CD4-positive, alpha-beta memory T cell (primary cell): ENCODE measurements at places on chromosomes 4 and X. TPM values are rescaled to one million over a fixed set of nuclear protein-coding genes. Genes with fewer than 3 reads are reported as not detected.

DNA sequence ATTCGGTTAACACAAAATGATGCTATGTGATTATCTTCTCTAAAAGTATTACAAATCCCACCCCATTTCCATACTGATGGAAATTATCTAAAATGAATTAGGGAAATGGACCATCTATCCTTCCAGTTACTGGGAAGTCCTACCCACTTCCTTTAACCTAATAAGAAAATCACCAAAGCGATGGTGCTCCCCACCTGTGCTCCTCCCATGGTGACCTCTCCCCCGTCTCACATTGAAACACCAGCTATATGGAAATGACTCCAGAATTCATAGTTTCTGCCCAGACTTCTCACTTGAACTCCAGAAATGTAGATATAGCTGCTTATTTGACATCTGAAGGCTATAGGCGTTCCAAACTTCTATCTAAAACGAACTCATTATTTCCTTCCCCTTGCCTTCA, 48.5 kb downstream of the CCKAR start:
- no peaks in the 10 kb centered on the region for H3K27me3 ChIP-seq
- no peak overlapping the region for H3K27ac ChIP-seq
- no peaks in the 10 kb centered on the region for H3K36me3 ChIP-seq
- DNase-seq: no peak
- no peaks in the 10 kb centered on the region for H3K4me1 ChIP-seq

DNA sequence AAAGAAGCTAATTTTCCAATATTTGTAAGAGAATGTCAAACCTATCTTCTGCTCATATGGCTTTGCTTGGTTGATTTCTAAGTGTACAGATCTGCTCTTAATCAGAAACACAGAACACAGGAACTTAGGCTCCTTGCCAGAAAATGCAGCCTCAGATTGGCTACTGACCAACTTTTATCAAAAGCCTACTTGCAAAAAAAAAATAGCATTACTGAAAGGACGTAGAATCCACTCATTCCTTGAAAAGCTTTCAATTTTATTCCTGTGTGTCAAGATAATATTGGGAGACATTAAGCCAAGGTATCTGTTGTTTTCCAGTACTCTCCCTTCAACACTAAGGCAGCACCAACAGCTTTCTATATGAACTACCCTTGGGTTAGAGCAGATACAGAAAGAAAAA, 127.6 kb upstream of the INTU start:
- H3K4me1 ChIP-seq: no peaks in the 10 kb centered on the region
- H3K27ac ChIP-seq: no peak overlapping the region
- DNase-seq: no peak
- H3K36me3 ChIP-seq: no peaks in the 10 kb centered on the region
- H3K4me3 ChIP-seq: no peak overlapping the region

DNA sequence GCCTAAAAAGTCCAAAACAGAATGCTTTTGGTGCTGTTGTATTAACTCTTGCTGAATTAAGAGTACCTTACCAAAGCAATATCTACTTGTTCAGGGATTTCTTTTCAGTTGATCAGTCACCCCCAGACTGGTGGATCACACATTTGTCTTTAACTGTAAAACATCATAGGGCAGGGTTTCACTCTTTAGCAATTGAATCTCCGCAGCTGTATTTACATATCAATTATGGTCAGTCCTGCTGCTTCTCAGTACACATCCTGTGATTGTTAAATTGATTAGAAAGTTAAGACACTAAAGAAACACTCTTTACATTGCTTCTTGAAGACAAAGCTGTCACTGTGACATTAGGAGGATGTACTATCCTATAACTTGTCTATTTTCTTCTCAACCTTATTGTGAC, 277.1 kb upstream of the ADGRL3 start:
- no peaks in the 10 kb centered on the region for H3K4me1 ChIP-seq
- no peaks in the 10 kb centered on the region for H3K36me3 ChIP-seq
- no peak overlapping the region for H3K27ac ChIP-seq

- peak; percentile 62 for DNase-seq
- peak overlapping the region; percentile 47 for H3K27ac ChIP-seq
- H3K4me3 ChIP-seq: no peak overlapping the region
- H3K4me1 ChIP-seq: peaks cover 50% of the 10 kb centered on the region
Observed at GRCh38 chrX:131987252-131987651, 35.9 kb upstream of the STK26 start.

GRCh38 chr4:13088726-13089658, 395.1 kb downstream of the RAB28 start:
- H3K4me1 ChIP-seq: no peaks in the 10 kb centered on the region
- no peak for DNase-seq
- H3K36me3 ChIP-seq: no peaks in the 10 kb centered on the region
- no peak overlapping the region for H3K4me3 ChIP-seq

GRCh38 chrX:13365161-13365560, 45.3 kb upstream of the ATXN3L start:
- no peak overlapping the region for H3K27ac ChIP-seq
- H3K4me3 ChIP-seq: no peak overlapping the region
- no peaks in the 10 kb centered on the region for H3K27me3 ChIP-seq
- H3K36me3 ChIP-seq: no peaks in the 10 kb centered on the region
- no peak for DNase-seq

DNA sequence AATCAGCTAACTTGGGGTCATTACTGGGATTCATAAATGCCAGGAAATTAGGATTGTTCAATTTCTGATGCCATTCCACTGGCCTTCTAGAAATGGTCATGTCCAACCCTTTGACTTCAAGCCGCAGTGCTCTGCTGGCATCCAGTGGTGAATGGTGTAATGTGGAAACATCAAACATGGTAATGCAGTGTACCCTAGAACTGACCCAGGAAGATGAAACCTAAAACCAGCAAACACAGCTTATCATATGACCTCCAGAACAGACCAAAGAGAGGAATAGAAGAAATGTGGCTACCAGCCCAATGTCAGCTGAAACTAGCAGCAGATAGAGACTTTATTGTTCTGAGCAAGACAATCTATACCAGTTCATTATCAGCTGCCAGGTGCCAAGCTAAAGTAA, 13.8 kb downstream of the CXCL13 start:
- no peaks in the 10 kb centered on the region for H3K27me3 ChIP-seq
- H3K36me3 ChIP-seq: no peaks in the 10 kb centered on the region
- H3K4me3 ChIP-seq: no peak overlapping the region
- no peak overlapping the region for H3K27ac ChIP-seq
- no peak for DNase-seq
- H3K4me1 ChIP-seq: peaks cover 3% of the 10 kb centered on the region

DNA sequence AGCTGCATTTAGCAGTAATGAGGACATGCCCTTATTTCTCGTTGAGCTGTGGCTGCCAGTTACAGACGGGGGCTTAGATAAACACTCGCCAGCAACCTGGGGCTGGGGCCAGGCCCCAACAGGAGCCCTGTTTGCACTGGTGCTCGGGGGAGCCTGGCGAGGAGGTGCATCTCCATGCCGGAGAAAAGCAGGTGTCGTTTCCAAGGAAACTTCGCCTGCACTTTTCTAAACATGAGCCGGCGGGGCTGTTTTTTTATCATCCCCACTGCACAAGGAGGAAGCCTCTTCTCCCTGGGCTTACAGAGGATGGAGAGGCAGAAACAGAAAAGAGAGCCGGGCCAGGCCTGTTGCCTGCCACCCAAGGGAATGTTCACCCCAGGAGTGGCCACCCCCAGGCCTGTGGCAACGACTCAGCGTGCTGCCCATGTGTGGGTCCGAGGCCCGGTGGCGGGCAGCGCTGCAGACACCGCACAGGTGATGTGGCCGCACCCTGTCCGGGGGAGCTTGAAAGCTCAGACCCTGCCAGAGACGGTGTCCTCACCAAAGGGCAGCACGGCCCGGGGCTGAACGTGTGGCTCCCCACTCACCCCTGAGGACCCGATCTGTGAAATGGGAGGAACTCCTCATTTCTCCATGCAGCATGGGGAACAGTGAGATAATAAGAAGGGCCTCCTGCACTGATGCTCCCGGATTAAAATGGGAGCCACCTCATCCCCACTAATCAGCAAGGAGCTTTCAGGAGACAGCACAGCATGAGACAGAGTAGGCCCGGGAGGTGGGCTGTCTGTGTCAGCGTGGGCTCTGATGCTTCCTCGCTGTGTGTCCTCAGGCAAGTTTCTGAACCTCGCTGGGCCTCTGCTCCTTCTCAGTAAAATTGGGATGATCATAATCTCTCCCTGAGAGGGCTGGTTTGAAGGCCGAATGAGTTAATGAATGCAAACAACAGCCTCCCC, 33.8 kb upstream of the ADRA2C start:
- H3K4me3 ChIP-seq: no peak overlapping the region
- no peaks in the 10 kb centered on the region for H3K27me3 ChIP-seq
- no peak for DNase-seq
- no peak overlapping the region for H3K27ac ChIP-seq
- no peaks in the 10 kb centered on the region for H3K4me1 ChIP-seq

- no peak overlapping the region for H3K4me3 ChIP-seq
- DNase-seq: no peak
- H3K4me1 ChIP-seq: no peaks in the 10 kb centered on the region
- no peak overlapping the region for H3K27ac ChIP-seq
- H3K27me3 ChIP-seq: no peaks in the 10 kb centered on the region
Observed at GRCh38 chrX:68193786-68194185, 239.5 kb downstream of the OPHN1 start.

- no peak overlapping the region for H3K27ac ChIP-seq
- no peaks in the 10 kb centered on the region for H3K27me3 ChIP-seq
- no peaks in the 10 kb centered on the region for H3K4me1 ChIP-seq
- no peaks in the 10 kb centered on the region for H3K36me3 ChIP-seq
Observed at GRCh38 chrX:9171841-9172463, 138.0 kb upstream of the FAM9B start.

GRCh38 chr4:102390438-102390837, 45.2 kb upstream of the SLC39A8 start:
- no peak overlapping the region for H3K4me3 ChIP-seq
- DNase-seq: no peak
- H3K4me1 ChIP-seq: no peaks in the 10 kb centered on the region
- H3K27ac ChIP-seq: no peak overlapping the region

GRCh38 chr4:80249144-80249543, 17.3 kb upstream of the FGF5 start:
- no peak overlapping the region for H3K27ac ChIP-seq
- no peaks in the 10 kb centered on the region for H3K4me1 ChIP-seq
- no peak for DNase-seq
- no peaks in the 10 kb centered on the region for H3K27me3 ChIP-seq

- H3K4me3 ChIP-seq: no peak overlapping the region
- DNase-seq: no peak
- H3K27ac ChIP-seq: no peak overlapping the region
- no peaks in the 10 kb centered on the region for H3K27me3 ChIP-seq
Observed at GRCh38 chr4:79042079-79042674, 102.9 kb upstream of the PAQR3 start.

- no peak for DNase-seq
- no peaks in the 10 kb centered on the region for H3K4me1 ChIP-seq
- H3K4me3 ChIP-seq: no peak overlapping the region
Observed at GRCh38 chr4:79065262-79065661, 126.0 kb upstream of the PAQR3 start.

DNA sequence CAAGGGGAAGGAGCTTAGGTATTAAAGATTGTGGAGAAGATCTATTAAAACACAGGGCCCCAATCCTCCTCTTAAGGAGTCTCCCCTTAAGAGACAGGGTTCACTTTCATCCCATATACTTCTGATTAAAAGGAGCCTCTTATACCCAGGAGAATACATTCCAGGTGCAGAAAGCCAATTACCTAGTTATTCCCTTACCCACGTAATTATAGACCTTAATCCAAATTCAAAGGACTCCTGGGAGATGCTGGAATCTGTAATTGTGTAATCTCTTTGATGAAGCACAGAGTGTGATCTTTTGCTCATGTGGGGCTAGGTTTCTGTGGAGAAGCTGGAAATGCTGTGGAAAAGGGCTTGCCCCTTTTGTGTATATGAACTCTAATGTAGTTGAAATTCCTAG, 1.4 kb upstream of the SEC24B start:
- no peaks in the 10 kb centered on the region for H3K27me3 ChIP-seq
- H3K36me3 ChIP-seq: no peaks in the 10 kb centered on the region
- H3K4me1 ChIP-seq: peaks cover 37% of the 10 kb centered on the region
- H3K4me3 ChIP-seq: no peak overlapping the region

- H3K27me3 ChIP-seq: no peaks in the 10 kb centered on the region
- H3K4me3 ChIP-seq: no peak overlapping the region
- no peaks in the 10 kb centered on the region for H3K36me3 ChIP-seq
- DNase-seq: no peak
Observed at GRCh38 chr4:15149839-15150592, 147.7 kb downstream of the CPEB2 start.

GRCh38 chr4:28093071-28093470, 1232.4 kb downstream of the STIM2 start:
- H3K4me1 ChIP-seq: no peaks in the 10 kb centered on the region
- no peak overlapping the region for H3K27ac ChIP-seq
- no peaks in the 10 kb centered on the region for H3K27me3 ChIP-seq
- no peaks in the 10 kb centered on the region for H3K36me3 ChIP-seq
- no peak for DNase-seq

DNA sequence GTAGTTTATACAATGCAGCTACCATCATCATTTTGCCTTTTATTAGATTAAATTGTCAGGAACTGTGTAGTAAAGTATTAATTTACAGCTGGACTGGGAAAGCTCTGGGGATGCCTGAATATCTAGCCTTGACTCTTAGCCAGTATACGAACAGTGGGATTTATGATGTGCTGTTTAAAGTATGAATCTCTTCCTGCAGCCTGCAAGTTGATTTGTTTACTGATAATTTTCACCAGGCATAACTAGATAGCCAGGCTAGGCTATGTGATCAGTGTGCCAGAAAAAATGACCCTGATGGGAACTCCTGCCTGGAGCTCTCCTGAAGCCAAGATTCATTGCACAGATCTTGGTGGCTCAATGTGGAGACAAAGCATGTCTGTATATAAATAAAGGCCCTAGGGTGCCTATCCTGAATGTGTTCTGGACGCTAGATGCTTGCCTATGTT, 119.2 kb downstream of the SCLT1 start:
- H3K27ac ChIP-seq: no peak overlapping the region
- H3K4me3 ChIP-seq: no peak overlapping the region
- DNase-seq: no peak
- no peaks in the 10 kb centered on the region for H3K27me3 ChIP-seq

The DGKK gene
- total RNA-seq: not detected

The MAGEC1 gene
- total RNA-seq: not detected

The TBX22 gene
- not detected for total RNA-seq

The SATL1 gene
- total RNA-seq: not detected

The SLC9A6 gene
- 20.5 TPM for total RNA-seq

The TBC1D14 gene
- 73.7 TPM for total RNA-seq

The NOX1 gene
- not detected for total RNA-seq

The FAM9B gene
- total RNA-seq: not detected

The ARHGAP4 gene
- 327 TPM for total RNA-seq

The FAM53A gene
- total RNA-seq: 2.2 TPM
